ENCODE measurements at places on chromosomes 6 and 20.

DNA sequence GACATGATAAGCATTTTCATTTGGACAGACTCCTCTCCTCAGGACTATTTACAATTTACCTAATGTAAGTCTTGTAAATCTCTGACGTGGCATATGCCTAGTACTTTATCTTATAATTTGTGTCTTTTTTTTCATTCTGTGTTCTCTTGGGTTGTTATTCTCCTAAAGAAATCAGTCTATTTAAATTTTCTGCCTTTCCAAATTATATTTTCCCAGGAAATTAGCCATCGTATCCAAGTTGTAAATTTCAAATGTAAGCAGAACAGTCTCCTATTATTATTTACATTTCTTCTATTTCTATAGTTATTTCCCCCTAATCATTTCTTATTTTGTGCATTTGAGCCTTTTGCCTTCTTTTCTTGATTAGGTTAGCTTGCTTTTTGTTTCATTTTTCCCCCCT, 17.5 kb upstream of the BCAS4 start:
- no peaks in the 10 kb centered on the region for H3K4me1 ChIP-seq
- H3K27me3 ChIP-seq: no peaks in the 10 kb centered on the region
- H3K4me3 ChIP-seq: no peak overlapping the region

DNA sequence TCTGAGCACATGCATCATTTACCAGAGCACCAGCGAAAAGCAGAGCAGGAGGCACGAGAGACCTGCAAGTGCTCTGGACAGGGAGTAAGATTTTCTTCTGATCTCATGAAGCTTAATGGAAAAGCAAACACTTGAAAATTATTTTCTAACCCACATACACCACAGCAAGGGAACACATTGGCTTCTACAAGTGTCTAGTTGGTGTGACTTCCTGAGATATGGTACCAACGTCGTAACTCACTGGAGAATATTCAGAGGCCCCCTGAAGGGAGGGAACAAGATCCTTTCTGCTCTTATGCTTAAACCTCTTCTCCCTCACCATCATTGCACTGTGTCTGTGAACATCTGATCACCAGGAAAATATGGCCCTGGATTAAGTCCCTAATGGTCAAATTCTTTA, 48.6 kb downstream of the PSMB1 start:
- H3K4me1 ChIP-seq: no peaks in the 10 kb centered on the region
- no peak overlapping the region for H3K4me3 ChIP-seq
- H3K27me3 ChIP-seq: no peaks in the 10 kb centered on the region
- H3K36me3 ChIP-seq: peaks cover 22% of the 10 kb centered on the region

GRCh38 chr20:23119456-23120216, 33.5 kb upstream of the CD93 start:
- H3K27me3 ChIP-seq: no peaks in the 10 kb centered on the region
- H3K4me1 ChIP-seq: no peaks in the 10 kb centered on the region
- no peak overlapping the region for H3K4me3 ChIP-seq
- H3K36me3 ChIP-seq: no peaks in the 10 kb centered on the region
- H3K27ac ChIP-seq: no peak overlapping the region

- peak overlapping the region; percentile 30 for H3K4me3 ChIP-seq
- no peaks in the 10 kb centered on the region for H3K27me3 ChIP-seq
- no peak for DNase-seq
- no peaks in the 10 kb centered on the region for H3K36me3 ChIP-seq
- no peak overlapping the region for H3K27ac ChIP-seq
Observed at GRCh38 chr6:106167096-106167814, 81.1 kb downstream of the PRDM1 start.

DNA sequence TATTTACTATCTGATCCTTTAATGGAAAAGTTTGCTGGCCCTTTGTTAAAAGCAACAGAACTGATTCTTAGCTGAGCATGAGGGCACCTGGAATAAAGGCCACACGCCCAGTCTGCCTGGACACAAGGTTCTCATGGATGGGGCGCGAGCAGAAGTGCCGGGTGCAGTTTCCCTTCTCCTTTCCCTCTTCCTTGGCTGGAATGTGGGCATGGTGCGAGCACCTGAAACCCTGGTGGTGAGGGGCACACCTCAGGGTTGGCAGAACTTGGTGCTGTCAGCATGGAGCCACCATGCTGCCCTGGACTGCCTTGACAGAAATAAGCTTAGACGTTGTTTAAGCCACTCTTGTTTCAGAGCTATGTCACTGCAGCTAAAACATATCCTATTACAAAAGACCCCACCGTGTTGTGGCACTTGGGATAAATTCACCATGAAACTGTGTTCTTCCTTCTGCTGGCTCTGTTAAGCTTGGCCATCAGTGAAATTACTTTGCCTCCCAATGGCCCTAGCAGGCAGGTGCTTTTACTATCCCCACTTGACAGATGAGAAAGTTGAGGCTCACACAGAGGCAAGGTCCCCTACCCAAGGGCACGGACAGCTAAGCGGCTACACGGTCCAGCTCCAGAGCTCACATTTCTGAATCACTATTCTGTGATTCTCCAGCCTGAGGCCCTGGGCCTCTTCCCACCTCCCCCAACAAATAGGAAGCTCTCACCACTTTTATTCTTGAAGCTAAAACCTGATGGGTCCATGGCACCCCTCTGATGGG, 115.9 kb downstream of the PREX1 start:
- H3K4me3 ChIP-seq: no peak overlapping the region
- no peaks in the 10 kb centered on the region for H3K27me3 ChIP-seq
- no peak for DNase-seq
- no peak overlapping the region for H3K27ac ChIP-seq

- H3K36me3 ChIP-seq: peaks cover 5% of the 10 kb centered on the region
- no peak overlapping the region for H3K4me3 ChIP-seq
- no peak for DNase-seq
Observed at GRCh38 chr6:161393839-161394364, 120.0 kb upstream of the AGPAT4 start.

DNA sequence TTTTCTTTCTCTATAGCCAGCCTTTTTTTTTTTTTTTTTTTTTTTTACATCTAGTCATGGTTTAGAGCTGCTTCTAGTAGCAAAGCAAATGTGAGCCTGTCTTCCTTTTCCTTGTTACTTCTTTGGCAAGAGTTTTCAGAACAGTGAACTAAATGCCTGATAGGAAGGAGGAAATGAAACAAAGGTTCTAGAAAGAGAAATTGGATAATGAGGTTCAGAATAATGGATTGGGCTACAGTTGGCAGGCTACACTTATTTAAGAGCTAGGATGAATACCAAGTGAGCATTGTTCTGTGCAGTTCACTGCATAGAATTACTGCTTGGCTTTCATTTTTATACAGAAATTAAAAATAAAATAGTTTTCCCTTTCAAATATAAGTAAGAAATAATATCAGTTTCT, 78.6 kb downstream of the HIVEP1 start:
- H3K36me3 ChIP-seq: peaks cover 14% of the 10 kb centered on the region
- peaks cover 3% of the 10 kb centered on the region for H3K4me1 ChIP-seq
- DNase-seq: no peak
- H3K27ac ChIP-seq: no peak overlapping the region

- H3K27me3 ChIP-seq: no peaks in the 10 kb centered on the region
- no peaks in the 10 kb centered on the region for H3K36me3 ChIP-seq
- DNase-seq: no peak
- H3K27ac ChIP-seq: no peak overlapping the region
- no peak overlapping the region for H3K4me3 ChIP-seq
- H3K4me1 ChIP-seq: peaks cover 30% of the 10 kb centered on the region
Observed at GRCh38 chr6:30767158-30767943, 23.0 kb upstream of the IER3 start.

GRCh38 chr6:53795702-53796450, 1.1 kb downstream of the LRRC1 start:
- H3K27ac ChIP-seq: no peak overlapping the region
- H3K4me1 ChIP-seq: no peaks in the 10 kb centered on the region
- peak overlapping the region; percentile 93 for H3K4me3 ChIP-seq
- H3K27me3 ChIP-seq: no peaks in the 10 kb centered on the region

GRCh38 chr6:45364466-45364865, 13.3 kb downstream of the SUPT3H start:
- no peak overlapping the region for H3K4me3 ChIP-seq
- no peaks in the 10 kb centered on the region for H3K27me3 ChIP-seq
- H3K4me1 ChIP-seq: no peaks in the 10 kb centered on the region
- no peak for DNase-seq
- H3K36me3 ChIP-seq: no peaks in the 10 kb centered on the region
- no peak overlapping the region for H3K27ac ChIP-seq

DNA sequence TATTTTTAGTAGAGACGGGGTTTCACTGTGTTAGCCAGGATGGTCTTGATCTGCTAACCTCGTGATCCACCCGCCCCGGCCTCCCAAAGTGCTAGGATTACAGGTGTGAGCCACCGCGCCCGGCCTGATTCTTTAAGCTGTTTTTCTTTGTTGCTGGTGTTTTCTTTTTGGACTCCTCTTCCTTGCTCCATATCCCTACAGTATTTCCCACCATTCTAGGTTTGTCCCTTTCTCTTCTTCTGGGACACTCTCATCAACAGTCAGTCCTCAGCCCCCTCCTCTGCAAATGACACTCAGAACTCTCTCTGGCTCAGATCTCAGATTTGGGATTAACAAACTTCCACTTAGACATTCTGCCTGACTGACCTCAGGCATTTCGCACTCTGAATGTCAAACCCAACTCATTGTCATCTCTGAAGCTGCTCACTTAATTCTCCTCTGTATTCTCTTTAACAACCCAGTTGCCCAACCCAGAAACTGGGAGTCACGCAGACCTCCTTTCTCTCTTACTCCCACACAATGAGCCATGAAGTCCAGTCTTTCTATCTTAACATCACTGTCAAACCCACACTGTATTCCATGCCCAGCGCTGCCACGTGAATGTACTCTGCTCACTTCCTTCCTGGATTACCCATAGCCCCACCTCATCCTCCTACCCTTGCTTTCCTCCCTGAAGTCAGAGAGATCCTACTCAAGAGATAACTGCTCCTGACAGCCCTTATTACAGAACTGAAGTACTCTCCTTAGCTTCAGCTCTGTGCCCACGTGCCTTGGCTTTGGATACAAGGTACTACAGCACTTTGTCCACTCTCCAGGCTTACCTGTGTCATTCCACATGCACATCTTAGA, 2.6 kb downstream of the MPIG6B start:
- DNase-seq: no peak
- H3K36me3 ChIP-seq: peaks cover 39% of the 10 kb centered on the region
- no peaks in the 10 kb centered on the region for H3K4me1 ChIP-seq
- no peaks in the 10 kb centered on the region for H3K27me3 ChIP-seq
- no peak overlapping the region for H3K4me3 ChIP-seq

- H3K4me3 ChIP-seq: no peak overlapping the region
- H3K4me1 ChIP-seq: no peaks in the 10 kb centered on the region
- no peaks in the 10 kb centered on the region for H3K36me3 ChIP-seq
- no peak for DNase-seq
Observed at GRCh38 chr20:40635971-40636370, 53.1 kb downstream of the MAFB start.

GRCh38 chr6:54481091-54481490, 172.8 kb downstream of the TINAG start:
- DNase-seq: no peak
- H3K27ac ChIP-seq: no peak overlapping the region
- H3K27me3 ChIP-seq: no peaks in the 10 kb centered on the region
- no peaks in the 10 kb centered on the region for H3K4me1 ChIP-seq
- no peak overlapping the region for H3K4me3 ChIP-seq

DNA sequence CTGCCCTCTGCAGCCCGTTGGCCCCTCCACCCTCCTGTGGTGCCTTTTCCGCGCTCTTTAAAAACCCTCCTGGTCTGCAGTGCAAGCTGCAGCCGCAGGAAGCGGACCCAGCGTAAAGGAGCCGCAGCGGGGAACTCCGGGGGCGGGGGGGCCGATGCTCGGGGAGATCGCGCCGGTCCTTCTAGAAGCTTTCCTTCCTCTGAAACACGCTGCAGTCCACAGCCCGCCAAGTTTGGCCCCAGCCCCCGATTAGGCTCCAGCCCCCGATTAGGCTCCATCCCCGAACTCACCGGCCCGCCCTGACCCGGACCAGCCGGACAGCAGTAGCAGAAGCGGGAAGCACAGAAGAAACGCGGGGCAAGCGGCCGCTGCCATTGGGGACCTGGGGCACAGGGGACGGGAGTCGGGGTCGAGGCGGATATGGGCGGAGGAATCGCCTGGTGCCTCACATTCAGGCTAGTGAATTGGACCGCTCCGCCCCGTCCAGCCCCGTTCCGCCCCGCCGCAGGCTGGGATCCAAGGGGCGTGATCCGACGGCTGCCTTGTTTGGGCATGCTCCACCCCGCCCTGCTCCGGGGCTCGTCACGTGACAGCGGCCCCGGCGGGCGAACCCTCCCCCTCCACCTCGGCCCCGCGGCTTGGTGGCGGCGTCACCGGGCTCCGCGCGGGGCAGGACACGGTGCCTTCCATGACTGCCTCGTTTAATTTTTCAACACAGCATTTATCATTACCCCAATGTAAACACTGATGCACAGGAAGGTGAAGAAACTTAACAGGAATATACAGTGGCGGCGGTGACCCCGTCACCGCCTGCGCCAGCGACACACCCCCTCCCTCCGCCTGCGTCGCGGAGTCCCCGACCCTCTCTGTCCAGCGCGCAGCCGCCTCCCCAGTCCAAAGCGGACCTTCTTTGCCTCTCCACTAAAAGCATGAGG, 20.3 kb downstream of the RAET1L start:
- H3K27me3 ChIP-seq: peaks cover 19% of the 10 kb centered on the region
- DNase-seq: peak; percentile 98
- H3K4me3 ChIP-seq: peak overlapping the region; percentile 91
- no peaks in the 10 kb centered on the region for H3K4me1 ChIP-seq

GRCh38 chr6:2841264-2842138, at the start of gene SERPINB1:
SERPINB1 (minus strand) TSS chr6:2841863; CDS start chr6:2840586, 1,277 bp downstream.
- peaks cover 7% of the 10 kb centered on the region for H3K4me1 ChIP-seq
- H3K27me3 ChIP-seq: no peaks in the 10 kb centered on the region
- H3K4me3 ChIP-seq: peak within 1 kb of the TSS; percentile 81
- peaks cover 3% of the 10 kb centered on the region for H3K36me3 ChIP-seq
- peak; percentile 93 for DNase-seq
- peak within 1 kb of the TSS; percentile 46 for H3K27ac ChIP-seq

DNA sequence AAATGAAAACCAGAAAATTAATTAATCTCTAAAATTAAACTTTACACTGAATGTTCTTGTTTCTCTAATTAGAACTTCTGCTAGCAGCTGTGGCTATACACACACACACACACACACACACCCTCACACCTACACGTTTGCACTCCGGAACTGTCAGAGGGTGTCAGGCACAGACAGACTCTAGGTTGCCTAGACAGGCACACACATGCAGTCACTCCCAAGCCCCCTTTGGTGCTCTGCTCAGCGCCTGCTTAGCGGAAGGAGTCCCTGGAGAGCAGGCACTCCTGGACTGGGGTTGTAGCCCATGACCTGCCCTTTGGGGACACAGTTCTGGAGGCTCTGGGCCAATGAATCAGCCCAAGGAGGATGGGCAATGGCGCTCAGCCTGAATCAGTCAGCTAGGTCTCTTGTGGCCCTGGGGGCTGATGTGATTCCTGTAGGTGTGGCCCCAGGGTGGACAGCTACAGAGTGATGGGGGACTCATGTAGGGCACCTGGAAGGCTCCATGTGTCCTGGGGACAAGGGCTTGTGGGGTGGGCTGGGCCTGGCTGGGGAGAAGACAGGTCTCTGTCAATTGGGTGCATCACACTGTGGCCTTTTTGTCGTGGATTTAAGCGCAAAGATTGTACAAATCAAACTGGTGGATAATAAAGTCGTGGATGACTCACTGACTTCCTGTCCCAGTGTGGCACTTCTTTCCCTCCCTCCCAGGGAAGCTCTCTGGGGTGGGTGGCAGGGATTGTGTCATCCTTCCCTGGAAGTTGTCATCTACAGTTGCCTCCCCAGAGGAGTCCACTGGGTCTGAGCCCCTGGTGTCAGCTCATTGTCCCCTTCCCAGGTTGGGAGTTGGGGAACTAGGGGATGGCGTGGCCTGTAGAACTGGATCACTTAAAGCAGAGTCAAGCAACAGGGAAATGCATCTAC, 8.8 kb downstream of the TMEM151B start:
- no peak for DNase-seq
- H3K27me3 ChIP-seq: no peaks in the 10 kb centered on the region
- no peaks in the 10 kb centered on the region for H3K4me1 ChIP-seq
- no peaks in the 10 kb centered on the region for H3K36me3 ChIP-seq

Data from H9 (cell line).